Hypothalamus (tissue), 51 donors: ENCODE measurements at places on chromosomes 12 and 14.

- no peak for DNase-seq
These were observed 57.4 kb downstream of the DAAM1 start for GRCh38 chr14:59245809-59246295.

DNA sequence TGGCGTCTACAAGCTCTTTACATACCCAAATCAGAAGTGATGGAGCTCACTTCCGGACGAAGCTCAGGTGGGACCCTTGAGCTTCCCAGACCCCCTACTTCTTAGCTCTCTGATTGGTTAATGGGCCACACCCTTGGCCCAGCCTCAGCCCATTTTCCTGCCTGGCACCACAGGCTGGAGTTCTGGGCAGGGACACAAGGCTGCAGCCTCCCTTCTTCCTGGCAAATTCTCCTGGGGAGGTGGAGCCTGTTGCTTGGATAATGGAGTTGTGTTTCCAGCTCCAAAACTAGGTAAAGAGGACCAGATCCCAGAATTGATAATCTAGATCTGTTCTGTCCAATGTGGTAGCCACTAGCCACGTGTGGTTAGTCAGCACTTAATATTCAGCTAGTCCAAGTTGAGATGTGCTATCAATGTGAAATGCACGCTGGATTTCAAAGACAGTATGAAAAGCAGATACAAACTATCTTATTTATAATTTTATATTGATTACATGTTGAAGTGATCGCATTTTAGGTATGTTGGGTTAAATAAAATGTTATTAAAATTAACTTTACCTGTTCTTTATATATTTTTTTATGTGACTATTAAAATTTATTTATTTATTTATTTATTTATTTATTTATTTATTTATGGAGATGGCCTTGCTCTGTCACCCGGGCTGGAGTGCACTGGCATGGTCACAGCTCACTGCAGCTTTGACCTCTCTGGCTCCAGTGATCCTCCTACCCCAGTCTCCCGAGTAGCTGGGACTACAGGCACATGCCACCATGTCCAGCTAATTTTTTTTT is 12.6 kb upstream of the FAIM2 start:
- DNase-seq: no peak

DNA sequence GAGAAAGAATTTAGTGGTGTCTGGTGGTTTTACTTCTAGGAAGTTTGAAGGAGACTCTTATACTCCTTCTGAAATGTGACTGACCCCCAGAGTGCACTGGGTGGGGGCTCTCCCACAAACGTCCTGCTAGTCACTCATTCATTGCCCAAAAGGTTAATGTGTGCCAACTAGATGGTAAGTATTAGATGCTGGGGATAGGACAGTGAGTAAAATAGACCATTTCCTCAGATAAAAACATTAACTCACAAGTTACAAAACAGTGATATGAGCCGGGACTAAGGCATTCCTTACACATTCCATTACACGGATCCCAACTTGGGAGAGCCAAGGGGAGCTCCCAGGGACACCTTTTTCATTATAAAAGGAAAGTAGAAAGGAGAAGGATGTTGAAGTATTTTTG is 185.1 kb downstream of the ATXN7L3B start:
- no peak for DNase-seq

DNA sequence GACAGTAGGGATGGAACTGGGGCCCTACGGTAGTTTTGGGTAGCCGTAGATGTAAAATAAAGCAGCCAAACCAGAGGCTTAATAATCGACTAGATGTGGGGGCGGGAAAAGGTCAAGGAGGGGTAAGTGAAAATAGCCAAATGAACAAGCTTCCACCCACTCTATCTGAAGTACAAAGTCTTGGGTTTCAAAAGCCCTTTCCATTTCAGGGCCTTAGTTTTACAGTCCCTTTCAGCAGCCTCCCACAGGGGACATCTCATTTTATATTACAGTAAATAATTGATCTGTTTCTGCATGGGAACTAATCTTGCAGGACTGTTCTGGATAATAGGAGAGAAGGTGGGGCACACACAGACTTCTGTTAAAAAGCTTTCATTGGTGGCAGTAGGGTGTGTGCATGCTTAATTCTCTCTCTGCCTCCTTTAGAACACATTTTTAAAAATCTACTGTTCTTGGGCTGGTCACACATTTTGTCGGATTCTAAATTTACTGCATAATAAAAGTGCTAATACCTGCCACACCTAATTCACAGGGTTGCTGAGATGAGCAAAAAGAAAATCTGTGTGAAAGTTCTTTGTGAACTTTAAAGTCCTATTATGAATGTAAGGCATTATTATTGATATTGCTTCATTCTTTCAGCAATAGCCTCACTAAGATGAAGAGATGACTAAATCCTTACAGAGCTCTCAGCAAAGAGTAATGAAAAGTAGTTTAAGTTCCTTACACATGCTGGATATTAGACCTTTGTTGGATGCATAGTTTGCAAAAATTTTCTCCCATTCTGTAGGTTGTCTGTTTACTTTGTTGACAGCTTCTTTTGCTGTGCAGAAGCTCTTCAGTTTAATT is 104.6 kb downstream of the ITPR2 start:
- no peak for DNase-seq

- DNase-seq: no peak
These were observed 9.4 kb upstream of the CNIH1 start for GRCh38 chr14:54450535-54450934.

DNA sequence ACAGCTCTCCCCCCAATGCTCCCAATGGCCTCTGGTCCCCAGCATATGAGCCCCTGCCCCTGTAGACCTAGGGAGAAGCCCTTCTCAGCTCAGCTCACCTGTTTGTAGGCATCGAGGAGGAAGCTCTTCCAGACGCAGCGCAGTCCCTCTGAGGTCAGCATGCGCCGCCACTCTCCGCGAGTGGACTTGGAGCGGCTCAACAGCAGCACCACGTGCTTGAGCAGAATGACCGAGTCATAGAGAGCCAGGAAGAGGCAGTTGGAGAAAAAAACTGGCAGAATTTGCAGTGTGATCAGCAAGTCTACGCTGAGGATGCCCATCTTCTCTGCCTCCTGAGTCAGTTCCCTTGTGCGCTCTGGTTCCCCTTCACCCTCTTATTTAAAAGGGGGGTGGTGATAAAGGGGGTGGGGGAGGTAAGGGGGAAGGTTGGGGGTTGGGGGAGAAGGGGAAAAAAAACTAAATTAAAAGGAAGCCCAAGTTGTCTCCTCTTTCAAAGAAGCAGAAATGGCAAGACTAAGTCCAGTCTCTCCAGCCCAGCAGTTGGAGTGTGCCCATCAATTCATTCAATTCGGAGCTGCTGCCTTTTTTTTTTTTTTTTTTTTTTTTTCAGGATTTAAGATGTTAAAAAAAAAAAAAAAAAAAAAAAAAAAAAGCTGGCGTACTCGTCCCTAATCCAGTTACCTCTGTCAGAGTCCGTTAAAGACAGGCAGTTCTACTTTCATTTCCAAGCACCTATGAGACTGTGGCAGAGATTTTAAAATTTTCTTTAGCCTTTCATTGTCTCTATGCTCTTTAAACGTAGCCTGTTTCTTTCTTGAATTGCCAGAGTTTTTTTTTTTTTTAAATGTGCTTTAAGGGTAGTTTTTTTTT is at the start of gene DIO2:
DIO2 (minus strand) TSS at position 352 of the 870 bp plus-strand sequence; CDS start at position 320, 32 bp downstream.
- peak; percentile 25 for DNase-seq

GRCh38 chr14:93010522-93011140 is 87.7 kb downstream of the CHGA start:
- no peak for DNase-seq

- no peak for DNase-seq
These were observed 24.3 kb downstream of the C12orf76 start for GRCh38 chr12:110024051-110024450.

GRCh38 chr12:116700066-116700465 is 37.8 kb downstream of the SPRING1 start:
- no peak for DNase-seq

DNA sequence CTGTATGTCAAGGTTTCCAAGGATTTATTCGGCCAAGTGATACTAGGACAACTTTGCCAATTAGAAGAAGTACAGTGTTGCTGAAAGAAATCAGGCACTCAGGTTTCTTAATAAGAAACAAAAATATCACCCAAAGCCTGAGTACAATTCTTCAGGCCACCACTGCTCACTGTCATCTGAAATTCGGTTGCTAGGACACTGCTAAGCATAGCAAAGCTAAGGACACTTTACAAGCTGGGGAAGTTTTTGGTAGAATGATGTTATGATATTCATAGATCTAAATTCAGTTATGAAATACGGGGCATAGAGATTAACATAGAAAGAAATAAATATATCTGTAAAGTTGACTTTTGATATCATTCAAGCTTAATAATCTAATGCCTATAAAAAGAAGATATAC is 505.1 kb downstream of the NELL2 start:
- no peak for DNase-seq

GRCh38 chr14:88323523-88324199 is 592 bp upstream of the KCNK10 start:
- no peak for DNase-seq

DNA sequence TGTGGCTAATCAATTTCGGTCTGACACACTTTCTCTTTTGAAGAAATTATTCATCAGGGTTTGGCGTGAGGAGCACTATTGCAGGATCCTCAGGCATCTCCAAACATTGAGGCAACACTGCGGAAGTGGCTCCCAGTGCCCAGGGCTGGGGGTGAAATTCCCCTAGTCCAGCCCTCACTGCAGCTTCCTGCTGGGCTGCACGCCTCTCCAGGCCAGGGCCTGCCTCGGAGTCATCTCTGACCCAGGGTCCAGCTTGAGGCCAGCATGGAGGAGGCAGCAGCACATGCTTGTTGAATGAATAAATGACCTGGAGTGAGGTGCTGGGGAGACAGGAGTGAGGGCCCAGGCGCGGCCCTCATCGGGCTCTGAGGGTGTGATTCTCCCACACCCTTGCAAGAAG is 36.0 kb upstream of the TDRD9 start:
- DNase-seq: no peak

DNA sequence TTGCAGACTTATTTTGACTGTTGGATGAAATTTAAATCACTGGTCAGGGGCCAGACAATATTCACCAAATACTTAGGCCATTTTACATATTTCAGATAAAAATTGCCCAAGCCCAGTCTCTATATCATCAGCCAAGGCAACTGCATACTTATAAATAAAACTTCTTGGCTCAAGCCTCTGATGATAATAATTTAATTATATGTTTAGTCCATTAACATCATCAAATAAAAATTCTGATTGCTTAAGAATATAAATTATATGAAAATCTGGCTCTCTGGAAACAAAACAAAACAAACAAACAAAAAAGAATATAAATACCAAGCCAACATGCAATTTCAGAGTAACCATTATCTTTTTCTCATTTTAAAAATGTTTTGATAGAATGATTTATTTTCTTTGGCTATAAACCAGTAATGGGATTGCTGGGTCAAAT is 165.2 kb downstream of the BTG1 start:
- DNase-seq: no peak

- no peak for DNase-seq
These were observed 125.8 kb downstream of the NCOR2 start for GRCh38 chr12:124441443-124442194.

- no peak for DNase-seq
These were observed 22.3 kb upstream of the ELK3 start for GRCh38 chr12:96171905-96172304.

- DNase-seq: no peak
These were observed 52.3 kb downstream of the VEZT start for GRCh38 chr12:95269892-95270291.

- DNase-seq: no peak
These were observed 529 bp downstream of the RPLP0 start for GRCh38 chr12:120200364-120200800.

GRCh38 chr12:76920172-76921099 is 41.6 kb upstream of the CSRP2 start:
- DNase-seq: no peak

DNA sequence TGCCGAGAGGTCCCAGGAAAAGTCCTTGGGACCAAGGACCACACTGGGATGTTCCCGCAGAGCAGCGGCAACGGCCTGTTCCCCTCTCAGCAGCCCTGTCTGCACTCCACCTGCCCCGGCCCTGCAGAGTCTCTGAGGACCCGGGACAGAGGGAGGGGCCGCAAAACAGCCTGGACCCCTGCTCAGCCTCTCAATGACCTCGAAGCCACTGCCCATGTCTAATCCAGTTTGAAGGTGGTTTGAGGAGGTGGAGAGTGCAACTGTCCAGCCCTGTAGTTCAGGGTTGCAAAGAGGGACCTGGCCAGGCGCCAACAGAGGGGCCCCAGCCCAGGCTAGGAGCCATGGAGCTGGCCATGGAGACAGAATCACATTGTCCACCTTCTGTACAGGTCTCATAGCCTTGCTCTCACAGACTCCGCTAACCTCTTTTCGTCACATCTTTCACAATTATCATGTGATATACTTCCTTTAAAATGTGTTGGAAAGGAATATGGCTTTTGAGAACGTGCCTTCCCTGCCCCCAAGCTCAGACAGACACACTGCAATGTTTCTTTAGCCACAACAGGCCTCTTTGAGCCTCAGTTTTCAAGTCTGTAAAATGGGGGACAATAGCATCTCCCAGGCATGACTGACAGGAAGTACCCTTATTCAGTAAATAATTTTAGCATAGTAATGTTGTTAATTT is 49.3 kb downstream of the ACTN1 start:
- no peak for DNase-seq

GRCh38 chr12:66092559-66093269 is 37.8 kb downstream of the LLPH start:
- no peak for DNase-seq

GRCh38 chr12:32567296-32567674 is 111.8 kb upstream of the DNM1L start:
- DNase-seq: no peak

GRCh38 chr14:24847568-24848095 is 202.3 kb downstream of the STXBP6 start:
- no peak for DNase-seq

- DNase-seq: no peak
These were observed 42.8 kb upstream of the CRADD start for GRCh38 chr12:93634416-93634815.

DNA sequence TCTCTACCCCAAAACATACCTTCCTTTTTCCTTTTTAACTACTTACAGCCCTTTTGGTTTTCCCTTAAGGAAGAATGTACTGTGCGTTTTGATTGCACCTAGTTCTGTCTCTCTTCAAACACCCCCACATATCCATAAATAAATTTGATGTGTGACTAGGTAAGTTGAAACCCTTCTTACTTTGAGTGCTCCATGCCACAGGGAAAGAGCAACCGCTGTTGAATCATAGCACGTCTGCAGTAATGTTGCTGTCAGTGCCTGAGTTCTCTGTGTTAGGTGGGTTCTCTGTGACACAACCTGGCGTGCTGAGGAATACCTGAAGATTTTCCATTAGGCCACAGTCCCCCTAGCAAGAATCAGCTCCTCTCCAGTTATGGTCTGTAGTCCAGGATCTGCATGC is 102.1 kb downstream of the FIGNL2 start:
- no peak for DNase-seq

DNA sequence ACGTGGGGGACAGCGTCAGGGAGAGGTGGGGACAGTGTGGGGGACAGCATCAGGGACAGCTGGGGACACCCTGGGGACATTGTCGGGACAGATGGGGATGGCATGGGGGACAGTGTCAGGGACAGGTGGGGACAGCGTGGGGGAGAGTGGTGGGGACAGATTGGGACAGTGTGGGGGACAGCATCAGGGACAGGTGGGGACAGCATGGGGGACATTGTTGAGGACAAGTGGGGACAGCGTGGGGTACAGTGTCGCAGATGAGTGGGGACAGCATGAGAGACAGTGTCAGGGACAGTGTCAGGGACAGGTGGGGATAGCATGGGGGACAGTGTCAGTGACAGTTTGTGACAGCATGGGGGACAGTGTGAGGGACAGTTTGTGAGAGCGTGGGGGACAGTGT is 240.9 kb downstream of the TMEM121 start:
- no peak for DNase-seq
